ENCODE measurements at places on chromosomes 4 and X.

- no peak for DNase-seq
These were observed 275.4 kb upstream of the CPEB2 start for GRCh38 chr4:14726877-14727361.

- DNase-seq = no peak
These were observed 94.5 kb downstream of the DHX15 start for GRCh38 chr4:24489870-24490269.

DNA sequence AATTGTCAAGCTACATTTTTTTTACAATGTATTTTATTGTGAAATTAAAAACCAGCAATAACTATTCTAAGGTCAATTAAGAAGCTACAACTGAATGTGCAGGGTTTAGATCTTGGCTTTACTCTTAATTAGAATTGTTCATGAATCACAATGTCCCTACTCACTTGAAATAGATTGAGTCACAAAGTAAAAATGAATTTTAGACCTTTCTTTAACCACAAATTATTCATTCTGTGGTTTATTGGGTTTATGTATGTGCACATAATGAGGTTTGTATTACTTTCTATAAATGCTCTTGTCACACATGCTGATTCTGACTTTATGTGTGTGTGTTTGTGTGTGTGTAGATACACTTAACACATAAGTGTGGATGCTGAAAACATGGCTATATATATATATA, 647.0 kb upstream of the AADAT start:
- no peak for DNase-seq

DNA sequence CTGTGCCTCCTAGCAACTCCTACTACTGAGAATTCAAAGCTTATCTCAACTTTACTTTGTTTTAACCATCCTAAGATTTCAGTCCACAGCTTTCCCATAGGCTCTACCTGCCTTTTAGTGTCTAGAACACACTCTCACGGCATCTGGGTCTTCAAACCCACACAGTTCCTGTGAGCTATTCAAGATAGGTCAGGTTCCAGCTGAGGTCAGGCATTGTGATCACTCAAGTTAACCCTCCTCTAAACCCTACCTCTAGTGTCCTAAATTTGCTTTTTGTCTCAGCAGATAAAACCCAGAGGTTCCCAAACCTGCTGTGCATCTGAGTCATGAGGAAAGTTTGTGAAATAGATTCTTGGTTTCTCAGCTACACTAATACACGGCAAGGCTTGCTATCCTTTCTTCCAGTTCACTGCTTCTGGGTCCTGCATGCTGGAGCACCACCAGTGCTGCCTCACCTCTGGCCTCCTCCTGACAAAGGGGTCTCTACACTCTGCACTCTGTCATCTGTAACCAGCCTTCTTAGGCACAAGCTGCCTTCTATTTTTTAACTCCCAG, 324.6 kb upstream of the MAGEB2 start:
- no peak for DNase-seq

DNA sequence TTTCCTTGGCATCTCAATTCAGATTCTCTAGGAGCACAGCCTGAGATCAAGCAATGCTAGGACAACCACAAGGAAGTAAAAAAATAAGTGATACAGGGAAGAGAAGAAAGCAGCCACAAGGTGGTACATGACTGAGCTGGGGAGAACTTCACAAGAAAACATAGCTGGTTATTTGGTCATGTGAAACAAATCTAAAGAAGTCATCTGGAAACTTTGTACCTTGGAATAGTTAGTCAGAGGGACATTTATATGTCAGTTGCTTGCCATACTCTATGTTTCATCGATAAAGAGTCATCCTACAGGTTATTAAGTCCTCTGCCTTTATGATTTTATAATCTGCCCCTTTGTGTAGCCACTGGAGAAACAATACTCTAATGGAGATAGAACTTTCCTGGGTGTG, 575.1 kb downstream of the IL15 start:
- no peak for DNase-seq

DNA sequence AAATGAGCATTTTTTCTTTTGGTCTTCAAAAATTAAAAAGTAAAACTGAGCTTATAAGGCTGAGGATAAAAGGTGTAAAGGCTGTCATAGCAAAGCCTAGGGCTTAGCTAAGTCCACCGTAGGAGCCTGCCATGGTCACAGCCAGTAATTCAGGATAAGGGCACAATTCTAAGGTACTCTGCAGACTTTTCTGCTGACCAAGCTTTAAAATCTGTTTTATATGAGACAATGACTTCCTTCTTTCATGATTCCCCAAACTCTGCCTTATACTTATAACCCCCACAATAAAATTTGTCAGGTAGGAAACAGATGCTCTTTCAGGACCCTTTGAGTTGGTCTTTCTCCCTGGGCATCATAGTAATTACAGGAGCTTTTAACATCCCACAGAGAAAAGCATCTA, 138.5 kb downstream of the COL4A6 start:
- DNase-seq = no peak

DNA sequence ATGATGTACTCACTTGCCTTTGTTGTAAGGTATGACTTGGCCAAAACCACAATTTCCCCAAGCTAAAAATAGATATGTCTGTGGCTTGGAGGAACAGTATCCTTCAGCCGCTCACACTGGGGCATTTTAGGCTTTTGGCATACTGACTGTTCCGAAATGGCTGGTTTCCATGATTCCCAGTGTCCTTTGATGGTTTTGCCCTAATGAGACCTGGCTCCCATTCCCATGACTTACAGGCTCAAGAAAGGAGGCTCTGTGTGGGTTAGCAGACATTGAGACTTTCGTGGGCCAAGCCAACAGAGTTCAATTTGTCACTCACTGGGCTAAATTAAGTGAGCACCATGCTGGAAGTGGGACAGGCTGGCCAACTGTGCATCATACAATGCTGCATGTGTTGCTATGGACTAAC, 150.6 kb downstream of the CEP135 start:
- DNase-seq = no peak

GRCh38 chr4:59314637-59315036, 1885.5 kb upstream of the ADGRL3 start:
- DNase-seq = no peak

- no peak for DNase-seq
These were observed 45.3 kb downstream of the CASP6 start for GRCh38 chr4:109657854-109658418.

DNA sequence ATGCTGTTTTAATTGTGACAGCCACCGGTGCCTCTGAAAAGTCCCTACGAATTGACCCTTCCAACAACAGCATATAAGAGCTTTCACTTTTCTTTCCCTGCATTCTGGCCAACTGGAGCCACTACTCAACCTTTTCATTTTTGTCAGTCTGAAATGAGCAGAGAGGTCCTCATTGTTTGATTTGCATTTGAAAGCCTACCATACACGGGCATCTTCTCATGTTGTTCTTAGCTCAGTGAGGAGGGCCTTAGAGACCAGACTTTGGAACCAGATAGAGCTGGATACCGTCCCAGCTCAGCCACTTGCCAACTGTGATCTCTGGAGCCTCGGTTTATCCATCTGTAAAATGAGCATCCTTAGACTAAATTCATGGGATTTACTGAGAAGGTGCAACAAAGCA, 16.9 kb upstream of the TMSB4X start:
- no peak for DNase-seq

- no peak for DNase-seq
These were observed 1.2 kb downstream of the DRP2 start for GRCh38 chrX:101220662-101221260.

DNA sequence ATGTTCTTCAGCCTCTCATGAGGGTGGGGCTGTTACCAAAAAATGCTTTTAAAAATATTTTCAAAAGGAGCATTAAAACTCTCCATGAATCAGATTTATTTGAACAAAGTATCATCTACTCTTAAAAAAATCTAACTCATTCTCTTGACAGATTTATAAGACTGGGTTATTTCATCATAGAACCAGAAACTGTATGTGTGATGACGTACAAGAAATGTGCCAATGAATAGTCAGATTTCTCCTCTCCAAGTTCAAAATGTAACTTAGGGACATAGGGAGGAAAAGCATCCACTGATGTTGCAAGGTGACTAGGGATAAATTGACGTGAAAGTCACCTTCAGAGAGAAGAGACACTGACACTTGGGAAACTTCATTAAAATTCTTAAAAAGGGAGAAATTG, 89.1 kb upstream of the CLNK start:
- DNase-seq = no peak

DNA sequence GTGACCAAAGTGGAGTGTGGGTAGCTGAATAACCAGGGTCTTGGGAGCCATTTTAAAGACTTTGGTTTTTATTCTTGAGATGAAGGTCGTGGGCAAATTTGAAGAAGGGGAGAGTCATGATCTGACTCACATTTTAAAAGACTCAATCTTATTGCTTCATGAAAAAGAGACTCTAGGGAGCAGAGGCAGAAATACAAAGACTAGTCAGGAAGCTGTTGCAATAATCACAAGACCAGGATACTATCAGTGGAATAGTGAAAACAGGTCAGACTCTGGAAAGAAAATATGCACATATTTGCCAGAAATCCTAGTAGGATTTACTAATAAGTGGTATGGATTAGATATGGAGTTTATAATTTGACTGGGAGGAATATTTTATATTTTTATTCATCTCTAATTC, 448.4 kb downstream of the RAPGEF2 start:
- no peak for DNase-seq

DNA sequence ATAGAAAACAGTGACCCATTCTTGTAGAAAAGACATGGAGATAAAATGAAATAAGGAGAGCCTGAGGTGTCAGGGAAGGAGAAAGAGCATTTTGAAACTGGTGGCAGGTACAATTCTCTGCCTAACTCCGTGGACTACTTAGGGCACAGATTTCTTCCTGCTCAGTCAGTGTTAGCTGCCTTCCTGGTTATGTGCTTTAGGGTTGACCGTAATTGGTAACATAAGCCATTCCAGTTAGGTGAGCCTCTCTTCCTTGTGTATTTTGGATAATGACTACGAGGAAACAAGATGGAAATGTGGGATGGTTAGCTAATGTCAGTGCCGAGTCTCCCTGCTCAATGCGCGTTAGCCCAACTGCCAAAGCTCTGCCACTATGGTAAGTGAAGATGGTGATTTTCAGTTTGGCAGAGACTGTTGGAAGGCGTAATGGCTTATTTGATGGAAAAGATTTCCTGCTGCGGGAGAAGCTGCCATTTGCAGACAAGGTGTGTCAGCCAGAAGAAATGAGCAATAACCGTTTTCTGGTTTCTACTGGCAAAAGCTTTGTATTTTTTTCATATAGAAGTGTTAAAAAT, 174.1 kb downstream of the CBR4 start:
- no peak for DNase-seq

DNA sequence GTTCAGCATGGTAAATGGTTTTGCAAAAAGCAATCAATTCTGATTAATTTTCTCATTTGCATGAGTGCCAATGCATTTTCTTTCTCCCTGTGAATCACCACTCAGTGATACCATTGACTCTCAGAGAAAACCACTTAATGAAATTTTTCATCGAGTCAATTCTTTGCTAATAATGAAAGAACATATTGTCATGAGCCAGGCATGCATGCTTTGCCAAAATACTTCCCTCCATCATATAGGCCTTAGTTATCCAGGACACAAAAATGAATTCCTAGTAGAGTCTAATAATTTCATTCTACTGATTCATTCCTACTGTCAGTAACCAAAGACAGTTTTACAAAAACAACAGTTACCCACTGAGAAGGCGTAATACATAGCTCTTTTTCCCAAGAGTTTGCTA, 680.0 kb downstream of the TRIML1 start:
- no peak for DNase-seq
